ENCODE measurements at places on chromosomes 7 and 10. TPM values are rescaled to one million over a fixed set of nuclear protein-coding genes. Genes with fewer than 3 reads are reported as not detected.

GRCh38 chr7:144414815-144415214 lies 11.3 kb upstream of the NOBOX start:
- no peak for DNase-seq

- no peak for DNase-seq
These were observed 22.6 kb upstream of the SIRT1 start for GRCh38 chr10:67861750-67862432.

- no peak for DNase-seq
These were observed 32.5 kb upstream of the FEZF1 start for GRCh38 chr7:122337011-122337410.

- peak; percentile 61 for DNase-seq
These were observed 16.1 kb upstream of the IMPDH1 start for GRCh38 chr7:128425850-128426249.

- DNase-seq, result no peak
These were observed 51.9 kb upstream of the A1CF start for GRCh38 chr10:50937230-50937907.

DNA sequence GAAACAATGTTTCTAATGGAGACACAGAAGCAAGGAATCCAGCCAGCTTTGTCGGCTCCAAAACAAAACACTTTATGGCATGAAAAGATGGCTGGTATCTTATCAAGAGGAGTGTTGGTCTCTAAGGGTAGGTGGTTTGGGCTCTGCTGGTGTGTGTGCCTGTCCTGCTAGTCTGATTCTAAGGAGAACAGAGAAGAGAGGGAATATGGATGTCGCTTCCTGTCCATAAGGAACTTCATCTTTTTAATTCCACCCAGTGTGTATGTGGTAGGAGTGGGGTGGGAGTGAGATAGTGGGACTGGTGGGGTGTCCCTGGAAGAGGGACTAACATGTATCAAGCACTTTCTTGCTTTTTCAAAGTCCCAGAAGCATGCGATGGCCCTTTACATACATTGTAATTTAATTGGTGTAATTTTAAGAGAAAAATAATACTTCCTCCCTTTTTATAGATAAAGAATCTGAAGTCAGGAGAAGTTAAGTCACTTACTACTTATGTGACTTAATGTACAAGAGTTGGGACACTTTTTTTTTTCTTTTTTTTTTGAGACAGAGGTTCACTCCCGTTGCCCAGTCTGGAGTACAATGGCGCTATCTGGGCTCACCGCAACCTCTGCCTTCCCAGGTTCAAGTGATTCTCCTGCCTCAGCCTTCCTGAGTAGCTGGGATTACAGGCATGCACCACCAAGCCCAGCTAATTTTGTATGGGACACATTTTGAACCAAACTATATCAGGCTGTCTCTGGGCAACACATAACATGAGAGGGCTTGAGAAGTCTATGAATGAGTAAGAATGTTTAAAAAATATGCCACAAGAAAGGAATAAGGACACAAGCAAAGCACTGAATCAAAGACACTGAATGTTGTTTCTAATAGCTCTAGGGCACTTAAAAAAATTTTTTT lies 18.8 kb downstream of the NT5C3A start:
- no peak for DNase-seq

DNA sequence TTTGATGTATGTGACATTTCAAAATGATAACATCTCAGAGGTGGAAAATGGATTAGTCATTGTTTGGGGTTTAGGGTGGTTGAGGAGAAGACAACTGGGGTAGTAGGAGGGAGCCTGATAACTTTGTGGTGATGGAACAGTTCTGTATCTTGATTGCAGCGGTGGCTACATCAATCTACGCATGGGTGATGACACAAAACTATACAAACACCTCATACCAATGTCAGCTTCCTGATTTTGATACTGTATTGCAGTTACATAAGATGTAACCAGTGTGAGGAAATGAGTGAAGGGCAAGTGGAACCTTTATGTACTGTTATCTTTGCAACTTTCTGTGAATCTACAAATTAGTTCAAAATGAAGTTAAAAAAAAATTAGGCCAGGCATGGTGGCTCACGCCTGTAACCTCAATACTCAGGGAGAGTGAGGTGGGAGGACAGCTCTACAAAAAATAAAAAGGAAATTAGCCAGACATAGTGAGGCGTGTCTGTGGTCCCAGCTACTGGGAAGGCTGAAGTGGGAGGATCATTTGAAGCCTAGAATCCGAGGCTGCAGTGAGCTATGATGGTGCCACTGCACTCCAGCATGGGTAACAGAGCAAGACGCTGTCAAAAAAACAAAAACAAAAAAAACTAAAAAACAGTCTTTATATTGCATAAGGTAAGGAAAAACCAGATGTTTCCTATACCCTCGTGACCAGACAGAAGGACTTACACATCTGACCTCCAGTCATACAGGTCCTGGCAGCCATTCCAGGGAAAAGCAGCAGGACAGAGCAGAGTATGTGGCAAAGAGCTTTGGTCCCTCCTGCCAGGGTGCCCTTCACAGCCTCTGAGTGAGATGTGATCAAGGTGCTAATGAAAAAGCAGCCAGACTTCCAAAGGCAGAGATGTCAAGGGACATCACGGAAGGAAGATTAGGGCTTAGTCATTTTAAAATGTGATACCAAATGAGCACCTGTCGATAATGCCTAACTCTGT lies 50.8 kb downstream of the CYTH3 start:
- peak; percentile 29 for DNase-seq

DNA sequence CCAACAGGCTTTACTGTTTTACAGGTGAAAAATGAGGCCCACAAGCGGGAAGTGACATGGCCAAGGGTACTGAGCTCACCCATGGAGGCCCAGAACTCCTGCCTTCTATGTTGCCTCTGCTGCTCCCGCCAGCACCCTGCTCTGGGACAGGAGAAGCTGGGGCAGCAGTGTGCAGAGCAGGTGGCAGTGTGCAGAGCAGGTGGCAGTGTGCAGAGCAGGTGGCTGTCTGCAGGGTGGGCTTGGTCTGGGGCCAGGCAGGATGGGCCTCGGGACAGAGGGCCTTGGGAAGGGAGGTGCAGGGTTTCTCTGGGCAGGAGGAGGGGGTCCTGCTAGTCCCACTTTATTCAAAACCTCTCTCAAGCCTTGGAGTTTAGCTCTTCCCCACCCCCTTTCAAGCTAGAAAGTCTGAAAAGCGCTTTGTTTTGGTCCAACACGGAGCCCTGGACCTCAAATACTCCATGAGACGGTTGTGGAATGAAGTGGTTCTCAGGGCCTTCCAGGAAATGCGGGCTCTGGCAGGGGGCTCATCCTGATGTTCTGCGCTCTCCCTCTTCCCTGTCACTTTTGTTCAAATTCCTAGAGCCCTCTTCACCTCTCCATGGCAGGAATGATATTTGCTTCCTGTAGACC lies 26.8 kb downstream of the TSPAN15 start:
- no peak for DNase-seq

GRCh38 chr10:116245156-116245555 lies 27.9 kb downstream of the GFRA1 start:
- no peak for DNase-seq

GRCh38 chr7:117322741-117323304 lies at the start of gene WNT2:
WNT2 (minus strand) TSS chr7:117323058; CDS start chr7:117322989, 69 bp downstream.
- no peak for DNase-seq

DNA sequence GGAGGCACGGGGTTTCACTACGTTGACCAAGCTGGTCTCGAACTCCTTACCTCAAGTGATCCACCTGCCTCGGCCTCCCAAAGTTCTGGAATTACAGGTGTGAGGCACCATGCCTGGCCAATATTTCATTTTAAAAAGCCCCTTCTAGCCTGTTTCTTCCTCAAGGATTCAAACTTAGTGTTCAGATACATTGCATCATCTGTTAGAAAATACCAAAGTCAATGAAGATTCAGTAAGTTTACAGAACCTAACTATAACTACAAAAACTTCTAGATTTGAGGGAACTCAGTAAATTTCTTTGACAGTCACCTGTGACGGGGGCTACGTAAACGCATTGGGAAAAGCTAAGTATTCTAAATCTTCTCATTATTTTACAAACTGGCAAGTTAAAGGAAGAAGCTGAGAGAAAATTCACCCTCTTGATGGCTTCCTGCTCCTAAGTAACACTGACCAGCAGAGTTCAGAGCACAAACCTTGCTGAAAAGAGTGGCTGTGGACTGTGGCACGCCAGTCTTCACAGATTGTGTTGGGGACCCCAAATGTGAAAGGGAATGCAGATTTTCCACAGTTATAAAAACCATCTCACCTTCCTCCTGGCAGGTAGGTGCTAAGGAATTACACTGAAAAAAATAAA lies 162.2 kb downstream of the PKD1L1 start:
- DNase-seq, result no peak

- DNase-seq, result no peak
These were observed 194.9 kb upstream of the TPK1 start for GRCh38 chr7:145030754-145031153.

GRCh38 chr7:57425969-57426628 lies 23.9 kb upstream of the ZNF716 start:
- no peak for DNase-seq

- DNase-seq, result no peak
These were observed 81.1 kb upstream of the FZD1 start for GRCh38 chr7:91182819-91183764.

DNA sequence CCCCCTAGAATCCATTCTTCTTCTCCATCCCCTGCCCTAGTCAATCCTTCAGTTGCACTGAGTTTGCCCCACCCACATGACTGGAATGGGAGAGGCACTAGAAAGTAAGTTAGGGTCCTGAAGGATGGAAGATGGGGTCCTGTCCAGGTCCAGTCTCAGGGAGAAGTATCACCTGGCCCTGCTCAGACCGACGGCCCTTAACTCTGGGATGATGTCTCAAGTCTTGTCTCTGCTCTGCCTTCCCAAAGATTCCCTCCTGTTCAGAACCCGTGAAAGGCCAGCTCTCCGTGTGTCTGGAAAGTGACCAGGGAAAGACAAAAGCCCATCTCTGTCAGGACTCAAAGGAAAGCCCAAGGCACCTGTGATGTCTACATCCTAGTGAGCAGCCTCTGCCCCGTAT lies 88.8 kb downstream of the OAT start:
- no peak for DNase-seq

GRCh38 chr7:27203365-27203953 lies 3.6 kb upstream of the HOXA13 start:
- DNase-seq, result no peak

- peak; percentile 29 for DNase-seq
These were observed 1.3 kb downstream of the FRAT2 start for GRCh38 chr10:97333351-97333600.

DNA sequence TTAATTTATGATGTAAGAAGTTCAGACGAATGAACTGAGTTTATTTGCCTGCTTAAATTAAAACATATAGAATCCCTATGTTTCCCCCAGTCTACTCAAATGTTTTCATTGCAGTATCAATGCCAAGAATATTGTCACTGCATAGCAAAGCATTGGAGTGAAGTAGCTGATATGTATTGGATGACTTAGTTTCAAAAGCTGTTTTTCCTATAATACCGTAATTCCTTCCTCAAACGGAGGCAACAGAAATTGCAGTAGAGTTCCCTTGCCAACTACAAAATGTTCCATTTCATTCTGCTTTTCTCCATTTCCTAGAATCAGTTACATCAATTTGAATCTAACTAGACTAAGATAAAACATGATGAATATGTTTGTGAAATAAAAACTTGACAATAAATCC lies 174.1 kb downstream of the CNTNAP2 start:
- DNase-seq, result no peak

- no peak for DNase-seq
These were observed 1.7 kb downstream of the MBL2 start for GRCh38 chr10:52770904-52771303.

GRCh38 chr7:76352193-76352592 lies 6.6 kb downstream of the YWHAG start:
- no peak for DNase-seq

The AKR1D1 gene
- total RNA-seq, result not detected

The ZNF365 gene
- total RNA-seq, result not detected

The ZP3 gene
- total RNA-seq, result 16.7 TPM

The PDZD8 gene
- 12.6 TPM for total RNA-seq

The PBLD gene
- 1.3 TPM for total RNA-seq

The HTR5A gene
- not detected for total RNA-seq

The SLC4A2 gene
- total RNA-seq, result 38.7 TPM

The CALML5 gene
- not detected for total RNA-seq

The PCLO gene
- not detected for total RNA-seq

The KBTBD2 gene
- 62.7 TPM for total RNA-seq

The LRRTM3 gene
- total RNA-seq, result not detected

The THSD7A gene
- not detected for total RNA-seq

The OR2A12 gene
- total RNA-seq, result not detected

The UCMA gene
- not detected for total RNA-seq
